ENCODE measurements at places on chromosomes 7 and 10.

DNA sequence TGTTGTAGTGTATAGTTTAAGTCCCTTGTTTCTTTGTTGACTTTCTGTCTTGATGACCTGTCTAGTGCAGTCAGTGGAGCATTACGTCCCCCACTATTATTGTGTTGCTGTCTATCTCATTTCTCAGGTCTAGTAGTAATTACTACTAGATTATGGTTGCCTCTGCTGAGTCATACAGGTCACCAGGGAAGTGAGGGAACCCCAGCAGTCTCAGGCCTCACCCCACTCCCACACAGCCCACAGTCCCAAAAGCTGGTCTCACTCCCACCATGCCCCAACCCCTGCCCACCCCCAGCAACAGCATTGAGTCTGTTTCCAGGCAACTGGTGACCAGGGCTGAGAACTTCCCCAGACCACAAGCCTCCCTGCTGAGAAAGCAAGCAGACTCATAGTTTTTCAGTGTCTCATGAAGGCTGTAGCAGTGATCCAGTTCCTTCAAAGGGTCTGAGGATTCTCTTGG lies 88.0 kb downstream of the PLXDC2 start:
- DNase-seq, result no peak

- no peak for DNase-seq
Observed at GRCh38 chr7:12716134-12716681, 28.8 kb downstream of the ARL4A start.

- DNase-seq, result no peak
Observed at GRCh38 chr10:121216295-121216694, 365.1 kb downstream of the WDR11 start.

GRCh38 chr7:22765609-22766008 lies 38.6 kb downstream of the IL6 start:
- peak; percentile 54 for DNase-seq

DNA sequence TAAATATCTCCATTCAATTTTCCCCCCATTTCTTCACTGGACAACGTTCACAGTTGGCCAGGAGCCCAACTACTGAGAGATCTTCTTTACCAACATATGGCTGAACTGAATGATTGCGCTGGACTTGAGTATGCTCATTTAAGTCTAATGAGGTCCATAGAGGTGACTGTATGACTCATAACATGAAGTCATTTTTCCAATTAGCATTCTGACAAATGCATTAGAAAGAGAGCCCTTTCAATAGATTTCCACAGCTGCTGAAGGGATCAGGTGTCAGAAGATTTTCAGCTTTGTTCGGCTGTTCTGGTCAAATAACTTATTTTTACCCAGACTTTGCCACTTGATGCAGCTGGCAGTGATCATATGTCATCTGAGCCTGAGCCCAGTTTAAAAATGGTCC lies 438.0 kb downstream of the ETV1 start:
- peak; percentile 56 for DNase-seq

DNA sequence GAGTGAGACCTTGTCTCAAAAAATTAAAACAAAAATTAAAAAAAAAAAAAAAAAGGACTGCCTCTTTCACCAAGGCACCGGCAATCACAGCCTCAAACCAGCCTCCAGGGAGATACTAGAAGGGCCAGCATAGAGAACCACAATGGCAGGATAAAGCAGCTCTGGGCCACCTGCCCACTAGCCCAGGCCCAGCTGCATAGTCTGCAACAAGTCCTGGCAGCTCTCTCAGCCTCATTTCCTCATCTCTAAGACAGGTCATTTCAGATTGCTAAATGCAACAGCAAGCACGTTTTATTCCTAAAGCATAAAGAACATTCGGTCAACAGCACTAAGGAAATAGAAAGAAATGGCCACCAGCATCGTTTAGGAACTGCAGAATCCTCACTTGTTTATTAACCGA lies 28.8 kb downstream of the XPNPEP1 start:
- DNase-seq, result no peak

GRCh38 chr10:102948786-102949185 lies 30.7 kb downstream of the CNNM2 start:
- no peak for DNase-seq

DNA sequence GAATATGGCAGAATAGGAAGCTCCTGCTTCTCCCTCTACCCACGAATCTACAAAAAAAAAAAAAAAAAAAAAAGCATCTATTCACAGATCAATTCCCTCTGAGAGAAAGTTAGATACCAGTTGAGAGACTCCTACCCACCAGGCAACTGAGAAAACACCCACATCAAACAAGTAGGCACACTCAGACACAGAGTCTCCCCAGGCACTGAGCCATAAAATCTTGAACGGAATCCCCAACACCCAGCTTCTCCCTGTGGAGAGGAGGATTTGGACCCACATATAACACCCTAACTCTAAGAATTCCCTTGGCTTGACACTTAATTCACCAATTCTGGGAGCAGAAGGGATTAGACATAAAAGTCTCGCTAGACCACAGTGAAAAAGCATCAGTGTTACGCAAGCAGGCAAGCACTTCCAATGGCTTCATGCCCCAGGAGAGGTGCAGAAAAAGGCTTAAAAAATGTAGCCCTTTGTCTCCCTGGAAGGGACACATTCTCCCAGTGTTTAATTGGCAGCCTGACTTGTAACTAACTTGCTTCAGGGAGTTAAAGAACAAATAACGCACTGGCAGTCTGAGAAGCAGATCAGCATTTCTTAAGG lies 192.2 kb downstream of the ELAPOR2 start:
- no peak for DNase-seq

- DNase-seq, result no peak
Observed at GRCh38 chr7:36100634-36101033, 52.4 kb upstream of the EEPD1 start.

- DNase-seq, result peak; percentile 79
Observed at GRCh38 chr7:116236020-116236630, 25.8 kb downstream of the TES start.

DNA sequence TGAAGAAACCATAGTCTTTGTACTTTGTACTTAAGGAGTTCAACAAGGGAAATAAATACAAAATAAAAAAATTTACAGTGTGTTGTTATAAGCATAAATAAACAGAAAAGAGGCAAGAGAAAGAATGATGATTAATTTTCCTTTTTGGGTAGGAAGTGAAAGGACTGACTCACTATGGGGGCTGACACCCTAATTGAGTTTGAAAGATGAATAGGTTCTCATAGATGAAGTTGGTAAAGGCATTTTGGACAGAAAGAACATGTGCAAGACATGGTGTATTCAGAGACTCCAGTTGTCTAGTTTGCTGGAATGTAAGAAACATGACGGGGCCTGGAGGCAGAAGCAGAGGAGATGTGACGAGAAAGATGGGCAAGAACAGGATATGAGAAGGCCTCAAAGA lies 83.7 kb downstream of the VPS50 start:
- no peak for DNase-seq

GRCh38 chr10:94439275-94439861 lies 37.0 kb downstream of the TBC1D12 start:
- DNase-seq, result no peak

- DNase-seq, result no peak
Observed at GRCh38 chr10:78305311-78305710, 271.6 kb downstream of the RPS24 start.

DNA sequence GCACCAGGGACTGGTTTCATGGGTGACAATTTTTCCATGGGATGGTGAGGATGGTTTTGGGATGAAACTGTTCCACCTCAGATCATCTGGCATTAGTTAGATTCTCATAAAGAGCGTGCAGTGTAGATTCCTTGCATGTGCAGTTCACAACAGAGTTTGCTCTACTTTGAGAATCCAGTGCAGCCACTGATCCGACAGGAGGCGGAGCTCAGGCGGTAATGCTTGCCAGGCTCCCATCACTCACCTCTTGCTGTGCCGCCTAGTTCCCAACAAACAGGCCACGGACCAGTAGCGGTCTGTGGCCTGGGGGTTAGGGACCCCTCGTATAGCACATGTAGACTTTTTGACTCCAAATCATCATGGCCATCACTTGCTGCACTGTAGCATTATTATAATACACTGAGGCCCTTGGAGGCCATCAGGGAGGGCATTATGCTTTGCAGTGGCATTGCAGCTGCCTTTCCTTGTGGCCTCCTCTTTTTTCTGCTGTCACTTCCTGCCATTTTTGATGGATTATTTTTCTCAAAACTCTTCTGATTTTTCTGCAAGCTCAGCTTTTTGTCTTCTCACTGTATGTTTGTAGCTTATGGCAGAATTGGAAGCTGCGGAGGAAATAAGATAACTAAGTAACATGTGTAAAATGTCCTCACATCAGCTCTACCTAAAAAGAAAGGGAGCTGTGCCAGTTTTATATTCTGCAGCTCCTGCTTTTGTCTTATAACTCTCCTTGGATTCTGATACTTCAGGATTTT lies 18.5 kb downstream of the CSGALNACT2 start:
- DNase-seq, result no peak

- DNase-seq, result peak; percentile 87
Observed at GRCh38 chr7:123624527-123625183, 23.0 kb downstream of the ASB15 start.

- no peak for DNase-seq
Observed at GRCh38 chr7:37212051-37212450, 236.6 kb downstream of the ELMO1 start.

- DNase-seq, result no peak
Observed at GRCh38 chr7:152142976-152143595, 117.6 kb downstream of the GALNT11 start.

DNA sequence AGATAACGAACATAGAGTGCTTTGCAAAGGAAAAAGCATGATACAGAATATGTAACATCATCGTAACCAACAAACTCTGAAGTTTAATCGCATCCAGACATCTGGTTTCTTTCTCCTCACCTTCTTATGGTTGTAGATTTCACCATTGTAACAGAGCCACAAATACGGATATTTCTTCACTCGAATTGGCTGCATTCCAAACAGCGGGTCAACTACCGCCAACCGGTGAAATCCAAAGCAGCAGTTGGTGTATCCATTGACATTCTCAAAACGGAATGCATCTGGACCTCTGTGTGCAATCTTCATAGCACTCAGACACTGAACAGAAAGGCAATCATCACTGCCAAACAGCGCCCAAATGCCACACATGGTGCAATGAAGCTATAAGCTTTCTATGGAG lies 3.4 kb downstream of the ASNS start:
- DNase-seq, result no peak

- no peak for DNase-seq
Observed at GRCh38 chr10:124971276-124971675, 29.4 kb downstream of the ZRANB1 start.

GRCh38 chr10:106320876-106321275 lies 843.6 kb downstream of the SORCS1 start:
- DNase-seq, result no peak

DNA sequence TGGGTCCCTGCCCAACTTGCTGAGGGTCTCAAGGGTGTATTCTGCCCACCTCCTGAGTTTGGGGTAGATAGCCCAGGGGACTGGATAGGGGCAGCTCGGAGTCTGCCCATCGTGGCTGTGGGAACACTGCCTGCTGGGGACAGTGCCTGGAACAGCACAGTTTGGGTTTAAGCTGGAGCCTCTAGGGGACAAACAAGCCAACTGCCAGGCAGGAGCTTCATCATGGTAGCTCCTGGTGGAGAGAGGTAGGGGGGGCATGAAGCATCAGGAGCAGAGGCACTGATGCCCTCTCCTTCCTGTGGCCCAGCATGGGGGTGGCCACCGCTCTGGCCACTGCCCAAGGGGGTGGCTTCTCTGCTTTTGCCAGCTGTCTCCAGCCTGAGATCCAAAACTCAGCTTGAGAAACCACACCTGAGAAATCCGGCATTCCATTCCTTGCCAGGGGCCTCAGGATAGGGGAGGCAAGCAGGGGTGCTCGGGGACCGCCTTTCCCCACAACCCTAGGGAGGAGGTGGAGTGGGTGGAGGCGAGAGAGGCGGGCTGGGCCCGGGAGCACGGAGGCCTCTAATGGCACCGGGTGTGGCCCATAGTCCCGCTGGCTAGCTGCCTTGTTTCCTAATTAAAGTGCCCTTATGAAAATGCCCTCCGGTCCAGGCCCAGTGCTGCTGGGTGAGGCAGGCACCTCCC lies 47.6 kb downstream of the UNC5B start:
- no peak for DNase-seq

DNA sequence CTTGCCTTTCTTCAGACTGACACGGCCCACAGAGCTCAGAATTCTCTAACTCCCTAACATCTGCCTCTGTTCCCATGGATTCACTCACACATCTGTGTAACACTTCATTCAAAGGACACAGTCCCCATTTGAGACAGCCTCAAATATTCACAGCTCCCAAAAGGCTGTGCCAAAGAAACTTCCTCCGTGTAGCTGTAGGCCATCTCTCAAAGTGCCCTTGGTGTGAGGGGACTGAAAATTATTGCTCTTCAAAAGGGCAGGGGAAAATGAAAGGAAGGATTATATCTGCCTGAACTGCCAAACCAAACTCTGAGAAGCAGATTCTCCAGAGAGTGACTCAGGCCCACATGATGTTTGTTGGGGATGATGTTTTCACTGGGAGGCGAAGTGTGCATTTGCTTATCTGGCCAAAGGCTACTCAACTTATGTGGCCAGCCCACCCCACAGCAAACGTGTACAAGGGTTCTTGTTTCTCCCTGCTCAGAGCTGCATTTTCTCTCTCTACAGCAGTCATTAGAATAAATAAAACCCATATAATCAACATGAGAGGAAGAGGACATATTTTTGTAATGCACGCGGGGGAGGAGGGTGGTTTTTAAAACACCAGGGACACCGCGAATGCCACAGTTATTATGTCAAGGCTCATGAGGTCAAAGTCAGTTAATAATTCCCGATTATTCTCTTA lies 302.4 kb upstream of the NFE2L3 start:
- no peak for DNase-seq

DNA sequence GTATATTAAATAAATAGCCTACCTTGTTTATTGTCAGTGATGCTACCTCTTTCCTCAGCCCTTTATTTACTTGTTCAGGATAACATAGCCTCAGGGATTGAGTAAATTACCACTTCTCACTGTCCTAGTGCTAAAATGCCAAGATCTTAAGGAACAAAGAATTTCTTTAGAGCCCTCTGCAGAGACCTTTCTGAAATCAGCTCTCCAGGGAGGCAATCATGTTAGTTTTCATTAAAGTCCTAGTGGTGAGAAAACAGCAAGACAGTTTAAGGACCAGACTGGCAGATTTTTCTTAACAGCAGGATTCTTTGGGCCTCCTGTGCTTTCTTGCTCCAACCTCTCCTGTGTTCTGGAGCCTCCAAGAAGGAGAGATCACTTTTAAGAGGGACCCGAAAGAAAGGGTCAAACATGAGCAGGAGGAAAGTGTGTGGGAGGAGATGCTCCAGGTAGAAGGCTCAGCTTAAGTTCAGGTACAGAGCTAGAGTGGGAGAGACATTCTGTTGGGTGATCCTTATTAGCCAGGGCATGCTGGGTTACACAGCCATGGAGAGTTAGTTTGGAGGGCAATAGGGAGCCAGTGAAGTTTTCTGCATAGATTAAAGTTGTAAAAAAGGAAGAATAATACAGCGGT lies 1.2 kb upstream of the PLCE1 start:
- DNase-seq, result no peak

DNA sequence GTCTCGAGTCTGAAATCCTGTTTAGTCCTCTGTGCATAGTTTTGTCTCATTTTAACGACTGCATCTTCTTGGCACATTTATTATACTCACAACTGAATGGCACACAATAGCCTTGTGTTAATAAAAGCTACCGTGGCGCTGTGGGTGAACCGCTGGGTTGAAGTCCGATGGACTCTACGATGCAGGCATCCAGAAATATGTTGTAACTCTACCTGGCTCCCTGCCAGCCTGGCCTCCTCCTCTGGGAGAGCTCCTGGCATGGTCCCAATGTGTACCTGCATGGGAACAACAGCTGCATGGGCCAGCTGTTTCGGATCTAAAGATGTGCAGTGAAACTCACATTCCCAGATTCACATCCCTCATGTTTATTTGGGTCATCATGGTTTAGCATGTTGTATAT lies 3.7 kb upstream of the DPYSL4 start:
- DNase-seq, result no peak

- no peak for DNase-seq
Observed at GRCh38 chr10:71512761-71513539, 116.2 kb downstream of the CDH23 start.
